Stimulated activated CD4-positive, alpha-beta T cell treated with anti-CD3 and anti-CD28 coated beads, Interleukin-4, amount 100 ng/mL, for 48 hours (primary cell): ENCODE measurements at places on chromosomes 2 and 18.
A peak's percentile ranks its signal among the peaks of the same experiment; 100 is the strongest.

DNA sequence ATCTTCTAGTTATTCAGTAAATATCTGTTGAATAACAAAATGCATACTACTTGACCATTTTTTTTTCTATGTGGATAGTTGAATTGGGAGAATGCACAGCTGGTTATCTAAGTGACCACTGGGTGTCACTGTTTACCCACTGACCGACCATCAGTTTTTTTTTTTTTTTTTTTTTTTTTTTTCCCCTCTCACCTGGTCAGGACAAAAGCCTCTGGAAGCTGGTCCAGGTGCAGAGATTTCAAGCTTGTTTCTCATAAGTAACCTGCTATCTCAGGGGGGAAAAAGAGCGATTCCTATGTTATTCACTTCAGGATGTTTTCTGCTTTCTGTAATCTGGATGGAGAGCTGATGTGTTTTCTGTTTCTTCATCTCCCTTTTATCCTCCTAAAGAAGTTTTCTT is 256.0 kb downstream of the DCDC2C start:
- no peak for DNase-seq

DNA sequence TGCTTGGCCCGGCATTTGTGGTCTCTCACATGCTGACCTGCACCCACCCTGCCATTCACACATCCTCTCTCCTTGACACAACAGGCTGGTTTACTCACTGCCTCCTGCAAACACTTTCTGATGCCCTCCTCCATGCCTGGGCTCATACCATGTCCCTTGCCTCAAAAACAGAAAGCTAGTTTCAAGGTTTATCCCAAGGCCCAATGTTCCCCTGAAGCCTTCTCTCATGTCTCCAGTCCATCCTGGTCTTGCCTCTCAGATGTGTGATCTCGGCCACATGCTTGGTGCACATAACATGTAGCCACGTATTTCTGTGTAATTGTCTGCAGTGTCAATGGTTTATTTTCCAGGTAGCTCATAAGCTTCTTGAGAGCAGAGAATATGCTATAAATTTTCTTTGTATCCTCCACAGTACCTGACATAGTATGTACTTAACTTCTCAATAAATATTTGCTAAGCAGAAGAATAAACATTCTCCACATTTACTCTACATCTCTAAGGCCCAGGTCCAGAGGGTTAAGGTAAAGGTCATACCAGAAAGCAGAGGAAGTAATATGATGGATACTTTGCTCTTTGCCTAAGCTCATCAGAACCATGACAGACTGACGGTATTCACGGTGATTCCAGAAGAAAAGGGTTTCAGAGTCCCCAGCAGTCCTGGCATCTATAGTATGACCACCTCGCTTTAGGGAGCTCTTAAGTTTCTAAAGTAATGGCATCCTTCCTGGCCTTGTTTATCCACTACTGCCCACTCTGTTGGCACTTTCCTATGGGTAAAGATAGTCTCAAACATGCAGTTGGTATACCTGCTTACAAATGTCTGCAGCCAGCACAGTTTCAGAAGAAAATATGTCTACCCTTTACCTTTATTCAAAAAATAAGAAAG is 163.4 kb upstream of the ZFP36L2 start:
- no peak for DNase-seq

DNA sequence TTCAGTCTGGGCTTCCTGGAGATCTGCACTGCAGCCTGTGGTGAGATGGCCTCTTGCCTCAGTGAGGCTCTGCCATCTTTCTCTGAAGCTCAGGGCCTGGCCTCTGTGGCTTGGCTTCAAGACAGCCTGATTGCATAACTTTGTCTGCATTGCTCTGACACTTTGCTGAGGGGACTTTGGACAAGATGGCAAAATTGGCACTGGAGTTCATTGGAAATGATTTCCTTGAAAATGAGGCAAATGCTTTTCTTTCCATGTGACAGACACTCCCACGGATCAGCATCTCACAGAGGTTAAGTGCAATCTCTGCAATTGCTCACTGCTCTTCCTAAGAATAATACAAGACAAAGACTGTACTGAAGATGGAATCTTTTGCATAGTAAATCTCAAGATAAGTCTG is 166.8 kb downstream of the KCNS3 start:
- DNase-seq, result no peak

- DNase-seq, result no peak
These were observed 213.3 kb upstream of the MMADHC start for GRCh38 chr2:149800624-149801542.

DNA sequence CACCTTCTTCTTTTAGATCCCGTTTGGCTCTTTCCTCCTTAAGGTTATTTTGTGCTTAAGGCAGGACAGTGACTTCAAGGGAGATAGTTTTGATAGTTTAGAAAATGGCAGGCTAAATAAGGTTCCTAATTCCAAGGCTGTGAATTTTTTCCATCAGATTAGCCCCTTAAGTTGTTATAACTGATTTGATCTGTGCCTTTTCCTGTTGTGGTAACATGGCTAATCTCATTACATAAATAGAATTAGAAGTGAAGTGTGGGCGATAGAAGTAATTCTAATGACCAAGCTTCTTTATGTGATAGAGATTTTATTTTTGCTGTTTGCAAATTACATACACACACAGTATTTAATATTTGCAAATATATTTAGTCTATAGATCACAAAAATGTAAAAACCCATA is 102.0 kb downstream of the MYO1B start:
- DNase-seq, result no peak

- no peak for DNase-seq
These were observed 27.5 kb downstream of the INSIG2 start for GRCh38 chr2:118115761-118116160.

DNA sequence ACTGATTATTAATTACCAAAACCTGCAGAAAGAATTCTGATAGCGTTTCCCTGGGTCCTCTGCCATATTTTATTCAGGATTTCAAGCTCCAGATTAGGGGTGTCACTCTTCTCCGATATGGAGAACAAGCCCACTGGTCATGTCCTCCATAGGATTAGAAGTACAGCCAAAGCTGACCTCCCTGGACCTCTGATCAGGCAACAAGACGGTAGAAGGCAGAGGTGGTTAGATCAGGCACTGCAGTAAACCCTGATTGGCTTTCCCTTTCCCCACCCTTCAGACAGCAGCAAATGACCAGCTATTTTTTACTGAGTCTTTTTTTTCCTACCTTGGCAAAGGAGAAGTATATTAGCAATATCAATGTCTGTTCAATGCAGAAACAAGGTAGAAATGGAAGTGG is 37.7 kb downstream of the SPC25 start:
- no peak for DNase-seq

DNA sequence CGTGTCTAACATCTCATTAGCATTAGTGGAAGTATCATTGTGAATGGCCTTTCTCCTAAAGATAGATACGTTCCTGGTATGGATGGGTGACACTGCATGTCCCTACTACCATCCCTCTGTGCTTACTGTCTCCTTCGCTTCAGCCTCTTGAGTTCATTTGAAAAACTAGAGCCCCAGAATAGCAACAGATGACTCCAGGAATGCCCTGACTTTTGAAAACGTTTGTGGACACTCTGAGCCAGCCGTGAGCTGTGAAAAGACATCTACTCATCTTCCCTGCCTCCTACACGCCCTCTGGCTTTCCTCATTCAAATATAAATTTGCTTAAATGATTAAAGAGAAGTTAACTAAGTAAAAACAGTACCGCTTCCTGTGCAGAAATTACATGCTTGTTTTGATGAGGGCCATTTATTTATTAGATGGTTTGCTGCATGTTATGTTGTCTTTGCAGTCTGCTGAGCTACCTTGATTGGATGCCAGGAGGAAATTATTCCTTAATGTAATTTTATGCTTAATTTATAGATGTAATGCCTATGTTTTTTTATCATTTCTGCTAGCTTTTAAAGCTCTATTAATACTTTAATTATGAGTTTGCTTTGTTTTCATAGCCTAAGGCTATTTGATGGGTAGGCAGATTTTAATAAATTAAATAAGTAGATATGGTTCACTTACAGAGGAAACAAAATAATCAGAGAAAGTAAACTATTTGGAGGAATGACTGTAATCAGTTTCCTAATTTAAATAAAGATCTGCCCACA is 32.1 kb upstream of the MYO3B start:
- no peak for DNase-seq

DNA sequence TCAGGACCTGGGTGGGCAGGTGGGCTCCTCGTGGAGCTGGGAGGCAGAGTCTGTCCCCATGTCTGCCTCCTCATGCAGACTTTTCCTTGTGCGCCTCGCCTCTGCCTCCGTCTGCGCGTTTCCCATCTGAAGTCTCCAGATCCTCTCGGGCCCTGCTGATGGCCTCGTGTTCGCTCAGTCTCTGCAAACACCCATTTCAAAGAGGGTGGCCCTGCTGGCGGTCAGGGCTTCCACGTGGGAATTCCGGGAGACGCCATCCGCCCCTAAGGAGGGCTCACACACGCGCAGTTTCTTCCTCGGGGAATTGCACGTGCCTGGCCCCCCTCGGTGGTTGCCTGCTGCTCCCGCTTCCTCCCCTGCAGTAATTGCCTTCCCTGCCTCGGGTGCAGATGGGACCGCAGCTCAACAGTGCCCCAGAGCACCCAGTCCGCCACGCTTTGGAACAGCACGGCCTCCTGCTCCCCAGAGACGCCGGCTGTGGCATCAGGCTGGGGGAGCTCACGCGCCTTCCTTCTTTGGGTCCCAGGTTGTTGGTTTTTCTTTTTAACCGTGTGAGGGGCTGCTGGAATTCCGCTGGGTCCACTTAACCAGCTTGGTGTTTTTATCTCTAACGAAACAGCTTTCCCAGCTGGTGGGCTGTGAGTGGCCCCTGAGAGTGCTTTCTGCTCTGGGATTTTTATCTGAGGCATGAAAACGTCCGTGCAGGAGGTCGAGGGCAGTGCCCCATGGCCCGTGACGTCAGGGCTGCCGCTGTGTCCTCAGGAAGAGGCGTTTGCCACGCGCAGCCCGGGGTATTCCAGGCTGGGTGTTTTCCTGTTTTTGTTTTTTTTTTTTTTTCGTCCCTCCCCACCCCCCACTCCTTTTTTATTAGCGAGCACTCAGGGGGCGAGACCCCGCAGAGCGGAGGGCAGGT is 16.1 kb downstream of the NFATC1 start:
- no peak for DNase-seq

- no peak for DNase-seq
These were observed 430 bp upstream of the CHMP1B start for GRCh38 chr18:11850821-11851145.

DNA sequence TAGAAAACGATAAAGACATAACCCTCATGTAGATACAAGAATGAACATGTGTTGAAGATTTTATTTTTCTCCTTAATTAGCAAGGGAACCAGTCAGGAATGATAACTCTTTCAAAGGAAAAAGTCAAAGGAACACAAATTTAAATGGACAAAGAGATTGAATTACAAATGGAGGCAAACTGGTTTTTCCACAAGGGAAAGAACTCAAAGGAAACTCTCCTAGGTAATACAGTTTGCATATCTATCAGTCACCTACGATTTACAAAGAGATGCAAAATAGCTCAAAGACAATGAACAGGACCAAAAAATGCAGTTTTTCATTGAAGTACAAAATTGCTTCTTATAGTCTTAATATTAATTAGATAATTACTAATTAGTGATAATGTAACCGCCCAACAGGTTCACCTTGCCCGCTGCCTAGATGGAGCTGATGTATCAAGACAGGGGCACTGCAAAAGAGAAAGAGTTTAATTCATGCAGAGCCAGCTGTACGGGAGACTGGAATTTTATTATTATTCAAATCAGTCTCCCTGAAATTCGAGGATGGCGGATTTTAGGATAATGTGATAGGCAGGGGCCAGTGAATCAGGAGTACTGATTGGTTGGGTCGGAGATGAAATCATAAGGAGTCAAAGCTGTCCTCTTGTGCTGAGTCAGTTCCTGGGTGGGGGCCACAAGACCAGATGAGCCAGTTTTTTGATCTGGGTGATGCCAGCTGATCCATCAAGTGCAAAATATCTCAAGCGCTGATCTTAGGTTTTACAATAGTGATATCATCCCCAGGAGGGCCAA is 151.0 kb downstream of the TMEM17 start:
- DNase-seq, result no peak

DNA sequence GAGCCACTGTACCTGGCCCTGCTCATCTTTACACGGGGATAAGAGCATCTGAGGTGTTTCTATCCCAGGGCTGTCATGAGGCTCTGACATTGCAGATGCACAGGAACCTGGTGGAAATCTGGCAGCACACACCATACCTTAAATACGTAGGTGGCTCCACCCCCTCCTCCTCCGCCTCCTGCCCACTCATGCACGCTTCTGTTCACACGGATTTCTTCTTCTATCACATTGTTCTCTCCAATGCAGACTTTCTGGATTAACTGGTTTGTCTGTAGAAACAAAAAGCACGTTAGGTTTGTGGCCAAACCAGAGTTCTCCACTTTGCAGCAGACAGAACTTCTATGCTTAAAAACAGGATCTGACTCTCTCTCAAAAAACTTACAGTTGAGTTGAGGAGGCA is 118.2 kb downstream of the CLIP4 start:
- DNase-seq, result no peak

DNA sequence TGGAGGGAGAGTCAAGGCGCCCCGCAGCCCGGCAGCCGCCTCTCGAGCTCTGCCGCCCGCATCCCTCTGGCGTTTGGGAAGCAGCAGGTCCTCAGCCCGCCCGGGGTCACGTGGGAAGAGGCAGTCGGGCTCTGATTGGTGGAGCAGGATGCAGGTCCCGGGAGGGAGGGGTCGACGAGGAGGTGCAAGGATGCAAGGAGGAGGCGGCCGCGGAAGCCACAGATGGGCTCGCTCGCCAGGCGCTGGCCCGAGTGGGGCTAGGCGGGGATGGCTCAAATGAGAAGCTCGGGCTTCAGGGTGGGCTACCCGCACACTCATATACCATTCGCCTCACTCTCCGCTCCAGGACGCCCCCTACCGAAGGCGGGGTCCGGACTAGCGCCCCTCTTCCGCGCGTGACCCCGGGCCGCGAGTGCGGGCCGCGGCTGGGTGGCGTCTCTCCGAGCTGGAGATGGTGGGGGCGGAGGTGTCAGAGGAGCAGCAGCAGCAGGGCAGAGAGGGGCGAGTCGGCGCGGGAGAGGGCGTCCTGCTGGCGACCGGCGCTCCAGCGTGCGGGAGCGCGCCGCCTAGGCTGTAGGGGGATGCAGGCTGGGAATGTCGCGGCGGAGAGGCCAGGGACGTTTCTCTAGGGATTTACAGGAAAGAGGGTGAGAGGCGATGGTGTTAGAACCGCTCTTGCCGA is at the start of gene TMEFF2:
Gene TMEFF2, minus strand, starts transcription at position 68 of the 682 bp plus-strand sequence. CDS start 409 bp downstream, outside the sequence.
- peak; percentile 46 for DNase-seq

- DNase-seq, result no peak
These were observed 151.3 kb downstream of the UBR3 start for GRCh38 chr2:169978402-169979017.

- DNase-seq, result no peak
These were observed 18.0 kb downstream of the MARCHF4 start for GRCh38 chr2:216354306-216354705.

GRCh38 chr2:79082987-79083386 is 4.8 kb downstream of the REG1B start:
- DNase-seq, result no peak
